ENCODE measurements at places on chromosomes 3 and 15.

DNA sequence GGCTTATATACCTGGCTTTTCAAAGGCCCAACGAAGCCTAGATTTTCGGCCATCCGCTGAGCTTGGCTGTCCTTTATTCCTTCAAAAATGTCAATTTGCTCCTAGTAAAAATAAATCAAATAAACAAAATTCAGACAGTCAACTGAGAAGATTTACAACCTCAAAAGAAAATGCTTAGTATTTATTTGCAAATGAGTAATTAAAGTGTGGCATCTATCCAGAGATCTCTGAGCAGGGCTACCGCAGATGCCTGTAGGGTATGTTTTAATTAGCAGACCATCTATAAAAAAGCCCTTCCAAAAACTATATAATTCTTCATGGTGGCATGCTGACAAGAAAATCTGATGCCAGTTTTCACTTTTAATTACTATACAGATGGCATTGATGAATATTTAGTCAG, 136.2 kb downstream of the SUCLG2 start:
- no peak for DNase-seq

GRCh38 chr3:71307991-71308697, 275.4 kb downstream of the FOXP1 start:
- no peak for DNase-seq

- no peak for DNase-seq
Observed at GRCh38 chr15:70145261-70145660, 47.5 kb upstream of the TLE3 start.

DNA sequence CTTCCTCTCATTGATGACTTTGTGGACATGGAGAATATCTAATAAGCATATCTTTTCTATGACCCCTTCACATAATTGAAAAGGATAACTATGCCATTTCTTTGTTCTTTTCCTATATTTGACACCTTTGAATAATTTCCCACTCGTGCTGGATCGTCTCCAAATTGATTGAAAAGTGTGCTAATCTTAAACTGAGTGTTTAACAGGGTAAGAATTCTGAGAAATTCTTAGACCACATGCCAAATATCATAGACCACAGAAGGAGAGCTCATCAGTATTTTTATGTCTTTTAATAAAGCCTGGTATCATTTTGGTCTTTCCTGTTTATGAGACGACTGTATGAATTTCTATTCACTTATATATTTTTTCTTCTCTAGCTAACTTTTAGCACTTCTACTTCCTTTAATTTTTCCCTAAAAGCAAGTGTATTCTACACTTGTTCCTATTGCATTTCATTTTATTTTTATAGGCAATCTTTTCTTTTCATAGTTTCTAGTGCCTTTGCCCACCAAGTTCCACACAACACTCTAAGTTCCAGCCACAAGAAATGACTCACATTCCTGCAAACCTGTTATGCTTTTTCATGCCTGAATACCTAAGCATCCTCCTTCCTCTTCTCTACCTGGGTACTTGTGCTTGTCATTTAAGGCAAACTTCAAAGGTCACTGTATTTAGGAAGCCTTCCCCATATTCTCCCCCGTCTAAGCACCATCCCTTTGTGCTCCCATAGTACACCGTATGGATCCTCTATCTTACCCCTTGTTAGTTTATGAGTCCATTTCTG, 30.1 kb downstream of the KBTBD8 start:
- no peak for DNase-seq

All from AG08395 (cell line).